ENCODE measurements at places on chromosomes 2 and 18.

DNA sequence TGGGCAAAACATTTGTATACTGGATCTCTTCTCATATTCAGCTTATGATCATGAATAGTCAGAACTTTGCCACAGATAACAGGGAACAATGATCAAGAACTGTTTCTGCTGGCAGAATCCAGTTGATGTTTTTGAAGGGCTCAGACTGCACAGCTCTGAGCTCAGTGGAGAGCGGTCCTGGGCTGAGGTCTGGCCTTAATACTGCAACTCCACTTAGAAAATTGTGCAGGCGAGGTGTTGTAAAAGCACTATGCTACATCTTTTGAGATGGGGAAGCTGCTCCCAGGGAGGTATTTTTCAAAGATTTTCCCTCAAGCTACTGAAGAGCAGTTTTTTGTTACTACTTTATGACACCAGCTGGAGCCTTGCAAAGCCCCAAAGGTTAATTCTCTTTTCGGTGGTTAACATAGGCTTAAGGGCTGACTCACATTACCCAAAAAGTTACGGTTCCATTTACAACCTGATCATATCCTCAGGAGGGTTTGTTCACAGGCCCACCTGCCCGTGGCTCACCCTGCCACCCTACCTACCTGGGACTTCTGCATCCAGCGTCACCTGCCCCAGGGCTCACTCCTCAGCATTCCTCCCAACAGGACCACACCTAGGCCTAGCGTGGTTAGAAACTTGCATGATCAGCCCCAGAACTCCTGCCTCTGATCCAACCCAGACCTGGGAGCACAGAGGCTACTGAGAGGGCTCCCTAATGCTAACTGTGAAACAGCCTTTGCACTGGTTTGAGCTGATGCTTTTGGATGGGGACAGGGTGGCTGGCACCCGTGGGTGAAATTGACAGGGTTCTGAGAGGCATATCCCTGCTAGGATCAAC lies 114.4 kb downstream of the NCK2 start:
- DNase-seq: no peak

- DNase-seq: no peak
Observed at GRCh38 chr2:231394211-231395141, 1.0 kb upstream of the B3GNT7 start.

DNA sequence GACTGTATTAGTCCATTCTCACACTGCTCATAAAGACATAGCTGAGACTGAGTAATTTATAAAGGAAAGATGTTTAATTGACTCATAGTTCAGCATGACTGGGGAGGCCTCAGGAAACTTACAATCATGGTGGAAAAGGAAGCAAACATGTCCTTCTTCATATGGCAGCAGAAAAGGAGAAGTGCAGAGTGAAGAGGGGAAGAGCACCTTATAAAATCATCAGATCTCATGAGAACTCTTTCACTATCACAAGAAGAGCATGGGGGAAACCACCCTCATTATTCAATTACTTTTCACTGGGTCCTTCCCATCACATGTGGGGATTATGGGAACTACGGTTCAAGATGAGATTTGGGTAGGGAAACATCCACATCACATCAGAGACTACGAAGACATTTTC lies 43.0 kb upstream of the CAVIN2 start:
- no peak for DNase-seq

- no peak for DNase-seq
Observed at GRCh38 chr2:74719066-74719465, 65.0 kb downstream of the SEMA4F start.

DNA sequence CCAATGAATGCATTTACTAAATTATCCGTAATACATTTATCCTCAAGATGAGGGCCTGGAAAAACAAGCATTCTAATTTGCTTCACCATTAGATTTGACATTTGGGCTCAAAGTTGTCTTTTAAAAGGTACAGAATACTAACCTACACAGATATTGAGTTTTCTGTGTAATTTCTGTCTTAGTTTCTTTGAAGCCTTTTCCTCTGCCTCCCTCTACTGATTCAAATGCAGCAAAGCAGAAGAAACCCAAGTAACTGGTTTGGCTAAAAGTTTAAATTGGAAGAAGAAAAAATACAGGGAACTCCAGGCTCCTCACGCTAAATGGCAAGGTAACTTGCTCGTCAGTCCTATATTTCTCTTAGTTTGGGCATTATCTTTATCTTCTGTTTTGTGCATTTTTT lies 53.3 kb upstream of the SLC5A7 start:
- DNase-seq: peak; percentile 26

DNA sequence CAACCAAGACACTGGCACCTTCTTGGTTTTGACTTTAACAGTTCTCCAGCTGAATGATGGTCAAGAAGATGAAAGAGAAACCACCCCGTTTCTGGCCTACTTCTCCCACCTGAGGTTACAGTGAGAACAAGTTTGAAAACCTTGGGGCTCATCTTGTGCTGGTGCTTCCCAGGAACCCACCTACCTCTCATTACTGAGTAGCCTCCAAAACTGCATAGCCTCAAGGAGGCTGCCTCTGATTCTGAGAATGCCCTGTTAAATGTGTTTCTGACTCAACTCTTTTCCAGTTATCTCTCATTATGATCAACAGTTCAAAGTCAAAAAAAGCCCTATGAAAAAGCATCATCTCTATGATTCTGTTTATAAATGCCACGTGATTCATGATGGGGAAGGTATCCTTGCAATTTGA lies 121.9 kb downstream of the CACNB4 start:
- DNase-seq: no peak

GRCh38 chr2:36670881-36671595 lies 25.5 kb upstream of the VIT start:
- DNase-seq: no peak

DNA sequence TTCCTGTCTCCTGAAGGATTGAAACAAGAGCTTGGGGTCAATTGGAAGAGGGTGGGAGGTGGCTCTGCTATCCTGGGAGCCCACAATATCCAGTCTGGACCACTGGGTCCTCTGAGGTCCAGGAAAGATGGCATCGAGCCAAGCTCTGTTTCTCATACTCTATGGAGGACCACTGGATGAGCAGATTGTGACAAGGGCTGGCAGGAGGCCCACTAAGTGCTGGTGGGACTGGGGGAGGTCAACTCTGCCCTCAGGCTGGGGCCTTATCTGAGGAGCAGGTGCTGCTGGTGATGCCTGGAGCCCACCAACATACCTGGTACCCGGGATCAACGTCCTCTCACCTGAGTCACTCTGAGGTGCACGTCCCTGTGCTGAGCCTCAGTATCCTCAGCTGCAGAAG lies 142.4 kb downstream of the NDUFA10 start:
- no peak for DNase-seq

DNA sequence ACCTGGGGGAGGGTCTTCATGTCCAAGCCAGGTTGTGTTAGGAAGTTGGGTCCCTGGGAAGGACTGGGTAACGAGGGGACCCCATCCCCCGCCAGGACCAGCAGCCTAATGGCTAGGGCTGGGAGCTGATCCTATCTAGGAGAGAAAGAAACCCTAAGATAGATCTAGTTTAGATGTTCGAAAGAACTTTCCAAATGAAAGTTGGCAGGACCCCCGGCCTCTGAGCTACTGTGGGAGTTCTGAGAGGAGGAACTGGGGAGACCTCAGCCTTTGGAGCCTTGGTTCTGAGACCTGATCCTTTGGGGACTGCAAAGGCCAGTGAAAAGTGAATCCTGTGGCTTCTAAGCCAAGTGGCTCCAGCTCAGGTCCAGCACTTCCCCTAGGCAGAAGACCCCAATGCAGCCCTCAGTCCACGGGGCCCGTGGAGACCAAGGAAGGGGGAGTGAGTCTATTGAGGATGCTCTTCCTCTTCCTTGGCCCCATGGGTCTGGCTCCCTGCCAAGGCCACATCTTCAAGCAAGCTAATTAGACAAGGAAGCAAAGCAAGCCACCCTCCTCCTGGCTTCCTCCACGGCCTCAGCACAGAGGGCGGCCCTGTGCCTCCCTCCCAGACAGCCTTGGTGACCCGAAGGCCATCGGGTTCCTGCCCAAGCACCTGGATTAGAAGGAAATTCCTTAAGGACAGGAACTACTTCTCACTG lies 23.5 kb downstream of the CCT7 start:
- no peak for DNase-seq

- no peak for DNase-seq
Observed at GRCh38 chr2:71790226-71791060, 337.1 kb downstream of the DYSF start.

GRCh38 chr2:85893428-85894258 lies 4.9 kb upstream of the ST3GAL5 start:
- no peak for DNase-seq

DNA sequence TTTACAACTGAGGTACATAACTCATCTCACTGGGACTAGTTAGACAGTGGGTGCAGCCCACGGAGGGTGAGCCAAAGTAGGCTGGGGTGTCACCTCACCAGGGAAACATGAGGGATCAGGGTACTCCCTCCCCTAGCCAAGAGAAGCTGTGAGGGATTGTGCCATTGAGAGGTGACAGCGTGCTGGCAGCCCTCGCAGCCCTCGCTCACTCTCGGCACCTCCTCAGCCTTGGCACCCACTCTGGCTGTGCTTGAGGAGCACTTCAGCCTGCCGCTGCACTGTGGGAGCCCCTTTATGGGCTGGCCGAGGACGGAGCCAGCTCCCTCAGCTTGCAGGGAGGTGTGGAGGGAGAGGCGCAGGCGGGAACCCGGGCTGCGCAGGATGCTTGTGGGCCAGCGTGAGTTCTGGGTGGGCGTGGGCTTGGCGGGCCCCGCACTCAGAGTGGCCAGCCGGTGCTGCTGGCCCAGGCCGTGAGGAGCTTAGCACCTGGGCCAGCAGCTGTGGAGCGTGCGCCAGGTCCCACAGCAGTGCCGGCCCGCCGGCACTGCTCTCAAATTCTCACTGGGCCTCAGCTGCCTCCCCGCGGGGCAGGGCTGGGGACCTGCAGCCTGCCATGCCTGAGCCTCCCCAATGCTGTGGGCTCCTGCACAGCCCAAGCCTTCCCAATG lies 44.5 kb upstream of the FAM110C start:
- no peak for DNase-seq

- no peak for DNase-seq
Observed at GRCh38 chr2:217732992-217733391, 269.8 kb downstream of the TNS1 start.

DNA sequence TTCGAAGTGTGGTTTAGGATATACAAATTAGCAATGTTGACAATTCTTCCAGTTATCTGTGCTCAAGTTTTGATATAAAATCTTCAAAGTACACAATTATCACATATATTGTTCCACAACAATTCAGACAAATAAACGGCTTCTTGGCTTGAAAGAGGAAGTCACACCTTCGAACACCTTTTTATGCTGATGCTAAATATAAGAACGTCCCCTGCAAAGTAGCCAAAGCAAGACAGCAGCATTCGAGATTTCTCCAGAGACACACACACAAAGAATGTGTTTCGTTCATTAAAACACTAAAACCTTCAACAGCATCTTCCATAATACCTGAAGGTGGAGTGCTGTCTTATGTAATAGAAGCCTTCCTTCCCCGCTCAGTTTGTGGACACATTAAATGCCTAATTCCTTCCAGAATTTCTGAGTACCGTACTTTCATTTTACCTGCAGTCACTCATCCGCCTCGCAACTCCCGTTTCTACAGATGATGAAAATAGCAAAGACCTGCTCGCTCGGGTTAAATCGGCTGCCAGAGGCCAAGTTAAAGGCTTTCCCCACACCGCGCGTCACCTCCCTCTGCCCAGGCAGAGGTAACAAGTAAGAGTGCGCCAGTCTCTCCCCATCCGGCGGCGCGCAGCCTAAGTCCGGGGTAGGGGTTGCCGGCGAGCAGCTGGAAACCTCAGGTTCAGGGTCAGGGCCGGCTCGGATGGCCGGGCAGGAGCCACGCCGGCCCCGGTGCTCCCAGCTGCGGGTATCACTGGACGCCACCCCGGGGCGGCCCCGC lies 847 bp downstream of the SERPINE2 start:
- peak; percentile 33 for DNase-seq

GRCh38 chr18:53169346-53169745 lies 829.3 kb downstream of the DCC start:
- DNase-seq: no peak

DNA sequence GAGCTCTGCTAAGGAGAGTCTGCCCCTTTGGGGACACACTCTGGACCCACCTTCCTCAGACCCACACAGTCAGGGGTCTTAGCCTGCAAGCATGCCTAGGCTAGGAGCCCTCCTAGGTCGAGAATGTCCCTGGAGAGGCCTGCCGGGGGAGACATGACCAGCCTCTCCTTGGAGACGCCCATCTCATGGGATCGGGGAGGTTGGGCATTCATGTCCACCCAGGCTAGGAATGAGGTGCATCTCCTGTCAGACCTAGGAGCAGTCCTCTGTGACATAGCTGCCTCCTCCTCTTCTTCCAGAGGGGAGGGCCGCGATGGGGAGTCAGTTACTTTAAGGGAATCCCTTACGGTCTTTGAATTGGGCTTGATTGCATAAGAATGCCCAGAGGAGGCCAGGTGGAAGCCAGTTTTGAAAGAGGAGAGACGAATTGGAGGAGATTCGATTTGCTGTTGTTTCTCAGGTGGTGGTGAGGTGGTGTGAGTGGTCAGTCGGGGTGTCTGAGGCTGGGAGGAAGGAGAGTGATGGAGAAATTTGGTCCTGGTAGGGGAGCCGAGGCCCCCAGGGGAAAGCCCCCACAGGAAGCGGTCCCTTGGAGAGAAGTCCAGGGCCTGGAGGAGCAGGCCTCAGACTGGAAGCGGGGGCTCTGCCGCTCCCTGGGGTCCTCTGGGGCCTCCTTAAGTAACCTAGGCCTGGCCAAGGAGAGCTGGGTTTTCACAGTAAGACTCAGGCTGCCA lies 241.3 kb downstream of the DYSF start:
- DNase-seq: no peak

DNA sequence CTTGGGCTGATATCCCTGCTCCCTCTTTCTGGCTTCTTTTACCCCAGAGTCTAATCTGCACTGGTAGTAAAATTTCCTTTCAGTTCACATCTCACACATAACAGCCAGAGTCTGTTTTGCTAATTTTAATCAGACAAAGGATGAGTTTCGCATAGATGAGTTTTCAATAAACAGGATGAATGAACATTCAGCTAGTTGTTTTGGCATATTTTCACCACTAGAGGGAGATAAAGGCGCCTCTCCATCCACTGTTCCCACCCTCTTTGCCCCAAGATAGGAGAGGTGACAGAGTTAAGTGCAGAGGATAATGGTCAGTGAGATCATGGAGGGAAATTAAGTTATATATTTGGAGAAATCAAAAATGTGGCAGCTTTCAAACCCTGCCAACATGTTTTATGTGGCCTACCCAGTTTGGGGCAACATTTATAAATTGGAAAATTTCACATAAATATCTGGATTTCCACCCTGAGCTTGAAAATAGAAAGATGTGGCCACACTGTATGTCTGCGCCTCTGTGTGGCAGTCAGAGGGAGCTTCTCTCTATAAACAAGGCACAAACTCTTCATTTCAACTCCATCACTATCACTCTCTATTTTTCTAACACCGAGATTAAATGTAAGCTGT lies 48.5 kb upstream of the DTNA start:
- DNase-seq: no peak

GRCh38 chr2:202642567-202642966 lies 7.8 kb downstream of the FAM117B start:
- no peak for DNase-seq

GRCh38 chr2:240223631-240224030 lies 83.2 kb upstream of the OTOS start:
- no peak for DNase-seq

DNA sequence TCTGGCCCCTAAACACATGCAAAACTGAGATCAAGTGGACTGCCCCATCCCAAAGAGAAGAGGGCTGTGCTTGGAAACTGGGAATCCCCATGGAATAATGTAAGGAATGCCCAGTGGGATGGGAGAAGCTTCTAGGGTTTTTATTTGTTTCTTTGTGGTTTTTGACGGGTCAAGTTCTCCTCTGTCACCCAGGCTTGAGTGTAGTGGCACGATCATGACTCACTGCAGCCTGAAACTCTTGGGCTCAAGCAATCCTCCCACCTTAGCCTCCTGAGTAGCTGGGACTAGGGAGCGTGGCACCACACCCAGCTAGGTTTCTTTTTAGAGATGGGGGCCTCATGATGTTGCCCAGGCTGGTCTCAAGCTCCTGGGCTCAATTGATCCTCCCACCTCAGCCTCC lies 101.7 kb upstream of the ZSWIM2 start:
- DNase-seq: no peak
